ENCODE measurements at places on chromosomes 16 and 17. TPM values are rescaled to one million over a fixed set of nuclear protein-coding genes. Genes with fewer than 3 reads are reported as not detected.

DNA sequence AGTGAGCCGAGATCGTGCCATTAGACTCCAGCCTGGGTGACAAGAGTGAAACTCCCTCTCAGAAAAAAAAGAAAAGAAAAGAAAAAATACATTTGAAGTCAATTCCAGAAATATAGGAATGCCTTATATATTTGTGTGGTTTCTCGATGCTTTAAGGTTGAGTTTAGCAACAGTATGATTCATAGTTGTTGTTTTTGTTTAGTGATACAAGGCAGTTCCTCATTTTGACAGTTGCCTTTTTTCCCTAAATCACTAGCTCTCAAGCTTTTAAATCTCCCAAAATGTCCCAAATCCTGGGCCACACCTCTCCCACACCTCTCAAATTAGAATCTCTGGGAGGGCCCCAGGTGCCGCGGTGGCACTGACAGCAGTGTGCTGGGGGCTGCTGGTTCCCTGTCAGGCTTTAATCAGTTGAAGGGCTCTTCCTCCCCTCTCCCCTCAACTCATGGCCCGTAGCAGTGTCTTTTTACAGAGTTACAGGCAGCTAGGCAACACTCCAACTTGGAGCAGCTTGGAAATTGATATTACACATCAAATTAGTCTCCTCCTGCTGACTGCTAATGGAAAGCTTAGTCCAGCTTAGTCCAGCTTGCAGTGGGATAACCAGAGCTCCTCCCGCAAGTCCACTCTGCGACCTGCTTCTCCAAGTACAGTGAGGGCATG, 58.4 kb downstream of the EPN2 start:
- H3K4me3 ChIP-seq: no peak overlapping the region
- H3K27me3 ChIP-seq: no peaks in the 10 kb centered on the region
- H3K36me3 ChIP-seq: no peaks in the 10 kb centered on the region

DNA sequence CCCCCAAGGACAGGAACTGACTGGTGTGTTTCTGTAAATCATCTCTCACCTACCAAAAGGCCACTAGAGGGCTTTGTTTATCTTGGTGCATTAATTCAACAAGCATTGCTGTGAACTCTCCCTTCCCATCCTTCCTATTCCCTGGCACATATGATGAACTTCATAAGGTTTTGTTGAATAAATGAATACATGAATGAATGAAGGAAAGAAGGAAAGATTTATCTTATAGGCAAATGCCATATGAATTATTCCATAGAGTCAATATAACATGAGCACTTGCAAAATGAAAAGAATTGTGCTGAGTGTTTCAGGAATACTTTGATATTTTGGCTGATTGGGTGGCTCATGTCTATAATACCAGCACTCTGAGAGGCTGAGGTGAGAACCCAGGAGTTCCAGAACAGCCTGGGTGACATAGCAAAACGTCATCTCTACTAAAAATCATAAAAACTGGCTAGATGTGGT, 4.3 kb downstream of the SPDYE4 start:
- H3K4me3 ChIP-seq: no peak overlapping the region
- H3K36me3 ChIP-seq: peaks cover 2% of the 10 kb centered on the region
- H3K27ac ChIP-seq: no peak overlapping the region
- no peaks in the 10 kb centered on the region for H3K4me1 ChIP-seq
- H3K27me3 ChIP-seq: peaks cover 11% of the 10 kb centered on the region

DNA sequence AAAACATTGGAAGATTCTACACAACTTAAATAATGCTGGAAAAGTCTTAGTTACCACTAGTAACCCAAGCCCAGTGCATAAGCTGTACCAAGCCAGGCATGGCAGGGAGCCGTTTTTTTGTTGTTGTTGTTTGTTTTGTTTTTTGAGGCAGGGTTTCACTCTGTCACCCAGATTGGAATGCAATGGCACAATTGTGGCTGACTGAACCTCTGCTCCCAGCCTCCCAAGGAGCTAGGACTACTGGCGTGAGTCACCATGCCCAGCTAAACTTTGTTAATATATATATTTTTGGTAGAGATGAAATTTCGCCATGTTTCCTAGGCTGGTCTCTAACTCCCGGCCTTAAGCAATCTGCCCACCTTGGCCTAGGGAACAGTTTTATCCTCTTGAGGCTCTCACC, 564 bp upstream of the TMIGD1 start:
- H3K27ac ChIP-seq: no peak overlapping the region
- peaks cover 1% of the 10 kb centered on the region for H3K27me3 ChIP-seq
- no peak overlapping the region for H3K4me3 ChIP-seq
- peaks cover 12% of the 10 kb centered on the region for H3K4me1 ChIP-seq
- no peaks in the 10 kb centered on the region for H3K36me3 ChIP-seq

DNA sequence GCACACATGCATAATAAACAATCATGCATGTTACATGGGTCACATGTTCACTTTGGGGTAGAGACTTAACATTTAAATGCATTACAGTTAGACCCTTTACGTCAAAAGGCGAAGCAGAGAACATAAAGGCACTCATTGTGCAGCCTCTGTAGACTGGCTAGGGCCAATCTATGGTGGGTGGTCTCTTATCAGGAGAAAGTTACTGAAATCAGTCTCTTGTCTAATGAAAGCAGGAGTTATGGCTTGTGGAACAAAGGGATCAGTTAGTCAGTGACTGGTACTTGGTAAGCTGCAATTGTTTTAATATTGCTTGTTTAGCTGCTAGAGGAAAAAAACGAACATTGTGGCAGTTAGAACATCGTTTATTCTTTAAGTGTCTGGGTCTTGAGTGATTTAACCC, 1.4 kb upstream of the CNEP1R1 start:
- H3K27ac ChIP-seq: no peak overlapping the region
- no peak for DNase-seq
- no peak overlapping the region for H3K4me3 ChIP-seq
- H3K4me1 ChIP-seq: peaks cover 15% of the 10 kb centered on the region
- no peaks in the 10 kb centered on the region for H3K36me3 ChIP-seq
- peaks cover 14% of the 10 kb centered on the region for H3K27me3 ChIP-seq

- H3K36me3 ChIP-seq: no peaks in the 10 kb centered on the region
- no peak overlapping the region for H3K4me3 ChIP-seq
- H3K4me1 ChIP-seq: no peaks in the 10 kb centered on the region
- H3K27ac ChIP-seq: no peak overlapping the region
- peak; percentile 57 for DNase-seq
Measured at GRCh38 chr17:58329035-58329809, 627 bp upstream of the TSPOAP1 start.

- no peak for DNase-seq
- peaks cover 2% of the 10 kb centered on the region for H3K4me1 ChIP-seq
- peaks cover 7% of the 10 kb centered on the region for H3K36me3 ChIP-seq
- no peak overlapping the region for H3K27ac ChIP-seq
- no peak overlapping the region for H3K4me3 ChIP-seq
Measured at GRCh38 chr16:1327619-1327947, 5.9 kb upstream of the BAIAP3 start.

GRCh38 chr17:80195141-80195540, 25.0 kb downstream of the SGSH start:
- no peaks in the 10 kb centered on the region for H3K36me3 ChIP-seq
- H3K4me1 ChIP-seq: peaks cover 18% of the 10 kb centered on the region
- peaks cover 2% of the 10 kb centered on the region for H3K27me3 ChIP-seq
- no peak for DNase-seq

The PRR29 gene
- total RNA-seq: 0.28 TPM

- H3K27me3 ChIP-seq: peaks cover 2% of the 10 kb centered on the region
- no peaks in the 10 kb centered on the region for H3K36me3 ChIP-seq
- no peak overlapping the region for H3K27ac ChIP-seq
- H3K4me3 ChIP-seq: no peak overlapping the region
- peak; percentile 82 for DNase-seq
Measured at GRCh38 chr17:78131172-78132083, 857 bp downstream of the TMC8 start.

GRCh38 chr17:40474419-40475002, 26.9 kb downstream of the TNS4 start:
- no peaks in the 10 kb centered on the region for H3K36me3 ChIP-seq
- H3K27me3 ChIP-seq: no peaks in the 10 kb centered on the region
- H3K4me1 ChIP-seq: peaks cover 39% of the 10 kb centered on the region
- H3K4me3 ChIP-seq: no peak overlapping the region

The SLC2A4 gene
- 0.30 TPM for total RNA-seq

- H3K4me1 ChIP-seq: peaks cover 10% of the 10 kb centered on the region
- no peaks in the 10 kb centered on the region for H3K27me3 ChIP-seq
- H3K27ac ChIP-seq: peak overlapping the region; percentile 92
Measured at GRCh38 chr16:14284930-14285512, 213.9 kb downstream of the MRTFB start.

The NUDT7 gene
- total RNA-seq: 1.6 TPM

DNA sequence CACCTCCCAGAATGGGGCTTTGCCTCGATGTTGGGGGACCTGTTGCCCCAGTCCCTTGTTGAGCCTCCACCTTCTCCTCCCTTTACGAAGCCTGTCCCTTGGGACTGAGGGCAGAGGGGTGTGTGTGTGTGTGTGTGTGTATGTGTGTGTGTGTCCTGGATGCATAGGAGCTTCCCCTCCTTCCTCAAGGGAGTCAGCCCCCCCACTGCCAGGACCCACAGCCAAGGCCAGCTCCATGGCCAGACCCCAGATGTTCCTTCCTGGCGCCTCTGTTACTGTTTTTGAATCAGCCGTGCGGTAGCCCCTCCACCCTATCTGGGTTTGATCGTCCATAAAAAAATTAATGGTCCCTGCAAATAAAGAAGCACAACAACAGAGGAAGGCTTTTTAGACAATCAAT, 17.7 kb upstream of the DOK4 start:
- H3K27me3 ChIP-seq: peaks cover 7% of the 10 kb centered on the region
- no peaks in the 10 kb centered on the region for H3K4me1 ChIP-seq
- H3K4me3 ChIP-seq: no peak overlapping the region
- no peaks in the 10 kb centered on the region for H3K36me3 ChIP-seq
- H3K27ac ChIP-seq: no peak overlapping the region
- no peak for DNase-seq

- peaks cover 4% of the 10 kb centered on the region for H3K4me1 ChIP-seq
- H3K27ac ChIP-seq: no peak overlapping the region
- no peak for DNase-seq
- no peaks in the 10 kb centered on the region for H3K27me3 ChIP-seq
- H3K4me3 ChIP-seq: no peak overlapping the region
- H3K36me3 ChIP-seq: peaks cover 41% of the 10 kb centered on the region
Measured at GRCh38 chr16:16124438-16124837, 98.9 kb downstream of the ABCC6 start.

DNA sequence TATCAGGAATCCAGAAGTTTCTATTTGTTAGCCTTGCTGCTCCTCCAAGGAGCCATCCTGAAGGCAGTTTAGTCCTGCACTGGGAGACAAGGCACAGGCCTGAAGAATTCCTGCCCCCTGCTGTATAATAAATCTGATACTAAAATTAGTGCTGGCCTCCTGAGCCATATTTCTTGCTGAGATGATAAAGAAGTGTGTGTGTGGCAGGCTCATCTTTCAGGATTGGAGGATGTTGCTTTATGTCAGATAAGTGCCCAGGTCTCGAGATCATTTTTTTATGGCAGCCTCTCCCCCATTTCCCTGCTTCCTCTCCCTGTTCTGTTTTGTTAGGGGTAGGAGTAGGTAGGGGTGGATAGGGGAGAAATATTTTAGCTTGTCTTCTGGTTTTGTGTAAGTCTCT, 26.0 kb downstream of the MSI2 start:
- peaks cover 3% of the 10 kb centered on the region for H3K36me3 ChIP-seq
- DNase-seq: no peak
- no peak overlapping the region for H3K4me3 ChIP-seq
- H3K4me1 ChIP-seq: peaks cover 28% of the 10 kb centered on the region
- no peak overlapping the region for H3K27ac ChIP-seq

- peaks cover 38% of the 10 kb centered on the region for H3K36me3 ChIP-seq
- H3K4me3 ChIP-seq: no peak overlapping the region
- no peaks in the 10 kb centered on the region for H3K4me1 ChIP-seq
- no peak overlapping the region for H3K27ac ChIP-seq
Measured at GRCh38 chr17:47978324-47978723, 7.4 kb downstream of the CDK5RAP3 start.

- no peak overlapping the region for H3K4me3 ChIP-seq
- H3K36me3 ChIP-seq: peaks cover 8% of the 10 kb centered on the region
- peak overlapping the region; percentile 60 for H3K27ac ChIP-seq
- no peaks in the 10 kb centered on the region for H3K27me3 ChIP-seq
- DNase-seq: no peak
- H3K4me1 ChIP-seq: peaks cover 49% of the 10 kb centered on the region
Measured at GRCh38 chr17:72603420-72604242, 482.8 kb downstream of the SOX9 start.

The KRT40 gene
- total RNA-seq: not detected

The RPH3AL gene
- total RNA-seq: 4.0 TPM

DNA sequence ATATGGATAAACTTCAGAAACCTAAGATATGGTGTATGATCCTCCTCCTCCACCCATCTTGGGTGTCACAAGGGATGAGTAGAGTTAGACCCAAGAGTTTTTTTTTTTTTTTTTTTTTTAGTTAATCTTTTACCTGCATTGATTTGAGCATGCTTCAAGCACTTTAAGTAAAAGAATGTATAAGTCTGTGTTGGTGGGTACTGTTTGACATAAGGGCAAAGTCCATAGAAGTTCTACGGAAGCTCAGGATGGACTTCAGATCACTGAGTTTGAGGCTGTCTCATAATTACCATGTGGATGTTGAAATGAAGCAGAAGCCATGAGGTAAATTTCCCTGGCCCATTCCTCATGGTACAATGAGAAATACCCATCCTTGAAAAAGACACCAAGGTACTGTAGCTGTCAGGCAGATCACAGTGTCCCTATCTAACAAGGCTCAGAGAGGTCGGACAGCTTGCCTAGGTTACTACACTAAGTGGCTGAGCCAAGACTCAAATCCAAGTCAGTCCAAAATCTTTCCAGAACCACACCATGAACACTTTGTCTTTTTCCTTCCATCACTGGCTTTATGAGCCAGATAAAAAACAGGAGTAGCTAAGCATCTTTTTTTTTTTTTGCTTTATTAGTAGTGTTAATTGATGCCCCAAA, 962.8 kb downstream of the CDH11 start:
- H3K4me1 ChIP-seq: peaks cover 31% of the 10 kb centered on the region
- no peak for DNase-seq
- H3K27me3 ChIP-seq: no peaks in the 10 kb centered on the region
- peaks cover 3% of the 10 kb centered on the region for H3K36me3 ChIP-seq
- H3K27ac ChIP-seq: no peak overlapping the region

DNA sequence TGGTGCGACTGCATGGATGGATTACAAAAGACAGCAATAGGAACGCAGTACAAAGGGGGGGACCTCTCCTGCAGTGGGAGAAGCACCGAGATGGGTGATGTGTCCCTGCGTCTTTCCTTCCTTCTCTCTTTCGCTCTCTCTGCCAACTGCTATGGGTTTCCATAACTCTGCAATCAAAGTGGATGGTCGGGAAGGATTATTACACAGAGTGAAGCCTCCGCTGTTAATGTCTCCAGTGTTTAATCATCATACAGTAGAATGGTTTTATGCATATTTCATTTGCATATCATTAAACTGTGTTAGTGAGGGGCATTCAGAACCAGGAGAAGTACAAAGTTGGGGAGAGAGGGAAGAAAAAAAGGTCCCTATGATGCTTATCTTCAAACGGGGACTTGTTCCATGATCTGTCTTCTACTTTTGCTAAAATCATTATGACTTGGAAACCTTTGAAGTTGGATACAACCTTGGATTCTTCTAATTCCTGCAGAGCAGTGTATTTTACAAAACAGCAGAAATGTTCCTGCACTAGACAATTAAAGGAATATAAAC, 255.9 kb upstream of the PMFBP1 start:
- DNase-seq: no peak
- H3K36me3 ChIP-seq: peaks cover 5% of the 10 kb centered on the region
- H3K27me3 ChIP-seq: no peaks in the 10 kb centered on the region
- no peaks in the 10 kb centered on the region for H3K4me1 ChIP-seq

The CNTNAP1 gene
- 43.6 TPM for total RNA-seq

All from chondrocyte (in vitro differentiated cells).